ENCODE measurements at places on chromosomes 5 and 9. TPM values are rescaled to one million over a fixed set of nuclear protein-coding genes. Genes with fewer than 3 reads are reported as not detected.

Gene PCDHGA4
- total RNA-seq: 0.12 TPM

Gene FXN
- 16.2 TPM for total RNA-seq

DNA sequence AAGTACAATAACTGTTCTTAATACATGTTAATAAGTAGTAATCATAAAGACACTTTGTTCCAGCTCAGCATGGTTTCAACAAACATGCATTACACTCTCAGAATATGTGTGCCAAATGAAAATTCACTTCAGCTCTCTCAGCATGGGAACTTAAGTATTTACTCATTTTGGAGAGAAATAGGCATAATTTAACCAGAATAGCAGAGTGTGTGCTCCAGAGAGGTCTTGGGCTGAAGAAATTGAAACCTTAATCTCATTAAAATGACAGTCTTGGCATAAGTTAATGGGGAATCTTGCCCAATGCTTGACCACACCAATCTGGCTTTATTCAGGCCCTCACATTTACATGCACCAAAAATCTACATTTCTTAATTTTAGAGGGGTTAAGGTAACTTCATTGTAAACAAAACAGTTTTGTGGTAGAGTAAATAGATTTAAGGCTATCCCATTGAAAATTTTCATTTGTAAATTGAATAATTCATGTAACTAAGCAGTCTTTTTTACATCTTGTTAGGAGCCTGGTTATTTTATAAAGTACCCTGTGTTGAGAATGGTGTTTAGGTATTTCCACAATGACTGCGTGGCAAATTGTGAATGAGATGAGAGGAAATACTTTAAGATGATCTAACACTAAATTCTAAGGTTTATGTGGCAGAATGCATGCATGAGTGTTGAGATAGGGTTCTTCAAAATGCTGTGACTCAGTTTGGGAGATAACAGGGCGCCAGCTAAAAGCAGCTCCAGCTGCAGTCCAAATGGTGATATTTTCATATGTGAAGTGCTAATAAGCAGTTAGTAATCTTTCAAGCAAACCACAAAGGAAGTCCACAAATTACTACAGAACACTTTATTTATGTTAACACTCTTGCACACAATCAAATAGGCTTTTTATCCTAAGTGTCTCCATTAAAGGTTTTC, 11.3 kb upstream of the LOX start:
- no peak overlapping the region for H3K27ac ChIP-seq
- DNase-seq: no peak
- no peaks in the 10 kb centered on the region for H3K4me1 ChIP-seq
- no peak overlapping the region for H3K4me3 ChIP-seq
- peaks cover 6% of the 10 kb centered on the region for H3K27me3 ChIP-seq
- H3K36me3 ChIP-seq: no peaks in the 10 kb centered on the region

Gene PCDHB12
- not detected for total RNA-seq

Data from T-helper 17 cell (primary cell).